Caki2 (cell line): ENCODE measurements at places on chromosomes 13 and 19. TPM values are rescaled to one million over a fixed set of nuclear protein-coding genes. Genes with fewer than 3 reads are reported as not detected.

ZNF536 gene
- total RNA-seq = not detected in 2 replicates

ALOX5AP gene
- total RNA-seq = 0.61 and 1.6 TPM in 2 replicates

NALCN gene
- 0.34 TPM in 1 of 2 replicates, not detected in the other for total RNA-seq

NLRP9 gene
- not detected in 2 replicates for total RNA-seq

PRR19 gene
- total RNA-seq = 3.0 TPM in 1 of 2 replicates, not detected in the other

USHBP1 gene
- total RNA-seq = not detected in 2 replicates

CCDC8 gene
- 0.12 and 0.51 TPM in 2 replicates for total RNA-seq

DAZAP1 gene
- 80.1 and 97.4 TPM in 2 replicates for total RNA-seq

CEACAM7 gene
- not detected in 2 replicates for total RNA-seq

NPAS1 gene
- 2.8 and 3.1 TPM in 2 replicates for total RNA-seq

LRG1 gene
- total RNA-seq = not detected in 2 replicates

ZNF586 gene
- 12.9 and 18.7 TPM in 2 replicates for total RNA-seq

DIRAS1 gene
- total RNA-seq = 0.17 and 0.23 TPM in 2 replicates

APC2 gene
- total RNA-seq = not detected in 2 replicates

DACT3 gene
- 0.03 and 1.6 TPM in 2 replicates for total RNA-seq

TINCR gene
- 0.41 TPM in 1 of 2 replicates, not detected in the other for total RNA-seq

RASL11A gene
- total RNA-seq = 44.7 and 107 TPM in 2 replicates

RNF126 gene
- 21.3 and 30.9 TPM in 2 replicates for total RNA-seq

ONECUT3 gene
- total RNA-seq = not detected in 2 replicates

MEDAG gene
- not detected in 2 replicates for total RNA-seq

TMEM272 gene
- not detected in 2 replicates for total RNA-seq

LILRA1 gene
- not detected in 2 replicates for total RNA-seq

GFY gene
- not detected in 2 replicates for total RNA-seq

POP4 gene
- total RNA-seq = 141 and 190 TPM in 2 replicates

ANGPTL4 gene
- total RNA-seq = 27.5 and 27.8 TPM in 2 replicates

CNOT3 gene
- 3.3 and 18.4 TPM in 2 replicates for total RNA-seq

TRPM4 gene
- total RNA-seq = 13.9 and 18.2 TPM in 2 replicates

LRRC25 gene
- total RNA-seq = not detected in 2 replicates

BCAM gene
- total RNA-seq = 67.7 and 79.1 TPM in 2 replicates

FCAR gene
- not detected in 2 replicates for total RNA-seq

FBN3 gene
- total RNA-seq = not detected in 2 replicates

MATK gene
- not detected in 2 replicates for total RNA-seq
